ENCODE measurements at places on chromosomes 7 and 10.

DNA sequence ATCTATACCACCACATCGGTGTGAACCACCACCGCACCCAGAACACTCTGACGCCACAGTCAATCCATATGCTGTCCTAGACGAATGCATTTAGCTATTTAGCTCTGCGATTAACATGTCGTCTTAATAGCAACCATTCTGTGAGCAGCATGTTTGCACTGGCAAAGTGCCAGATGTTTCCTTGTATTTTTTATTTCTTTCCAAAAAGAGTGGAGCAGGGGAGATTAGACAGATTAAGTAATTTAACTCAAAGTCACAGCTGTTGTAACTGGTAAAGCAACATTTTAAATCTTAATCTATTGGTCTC is 57.0 kb upstream of the ARL4A start:
- DNase-seq = no peak

GRCh38 chr7:141381794-141382427 is 169.3 kb upstream of the AGK start:
- DNase-seq = no peak

DNA sequence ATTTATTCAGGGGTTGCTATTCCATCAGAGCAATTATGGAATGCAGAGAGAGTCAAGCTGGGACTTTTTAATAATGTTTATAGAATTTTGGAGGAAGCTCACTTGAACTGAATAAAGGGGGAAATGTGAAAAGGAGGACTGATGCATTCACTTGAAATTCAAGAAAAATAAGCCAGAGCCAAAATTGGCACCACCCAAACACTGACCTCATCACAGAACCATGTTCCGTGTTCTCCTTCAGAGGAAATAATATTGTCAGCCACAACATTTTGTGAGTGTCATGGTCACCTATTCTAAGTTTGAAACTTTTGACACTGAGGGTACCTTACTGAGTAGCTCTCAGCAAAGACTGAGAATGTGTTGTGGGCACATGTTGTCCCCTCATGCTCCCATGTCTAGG is 207.0 kb downstream of the ANK3 start:
- no peak for DNase-seq

DNA sequence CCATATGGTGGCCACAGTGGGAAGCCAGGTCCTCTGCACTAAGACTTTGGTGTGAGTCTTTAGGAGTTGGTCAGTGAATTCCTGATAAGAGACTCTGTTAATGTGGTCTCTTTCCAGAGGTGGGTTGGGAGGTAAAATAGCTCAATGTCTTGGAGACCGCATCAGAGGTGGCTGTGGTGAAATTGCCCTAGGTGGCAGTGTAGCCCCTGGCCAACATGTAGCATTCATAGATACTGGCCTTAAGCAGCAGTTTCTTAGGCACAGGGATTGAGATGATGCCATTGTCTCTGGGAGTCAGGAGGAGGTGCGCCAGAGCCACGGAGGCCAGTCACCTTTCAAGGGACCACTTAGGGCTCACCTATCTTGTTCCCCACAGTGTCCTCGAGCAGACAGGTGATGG is 202.8 kb downstream of the CREB5 start:
- DNase-seq = no peak

- no peak for DNase-seq
Observed at GRCh38 chr10:30762620-30763019, 133.1 kb upstream of the LYZL2 start.

- no peak for DNase-seq
Observed at GRCh38 chr7:138843632-138844580, 45.9 kb upstream of the ATP6V0A4 start.

DNA sequence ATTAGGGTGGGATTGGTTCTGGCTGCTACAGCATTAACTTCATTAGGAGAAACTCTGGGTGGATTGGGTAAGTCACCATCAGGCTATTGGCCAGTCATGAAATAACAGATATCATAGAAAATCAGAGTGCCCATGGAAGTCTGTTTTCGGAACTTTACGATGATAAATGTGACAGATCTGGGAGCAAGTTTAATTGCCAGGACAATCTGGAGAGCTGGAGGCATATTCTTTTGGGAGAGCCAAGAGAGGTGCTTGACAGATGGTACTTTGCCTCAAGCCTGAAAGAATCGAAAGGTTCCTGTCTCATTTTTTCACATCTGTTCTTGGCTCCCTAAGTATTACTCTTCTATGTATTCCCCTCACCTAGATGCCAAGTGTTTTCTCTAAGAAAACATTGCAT is 369.9 kb downstream of the CNTNAP2 start:
- DNase-seq = no peak

- no peak for DNase-seq
Observed at GRCh38 chr10:118499186-118499585, 96.3 kb downstream of the PRLHR start.

- DNase-seq = no peak
Observed at GRCh38 chr10:13644866-13645265, 58.1 kb downstream of the PRPF18 start.

DNA sequence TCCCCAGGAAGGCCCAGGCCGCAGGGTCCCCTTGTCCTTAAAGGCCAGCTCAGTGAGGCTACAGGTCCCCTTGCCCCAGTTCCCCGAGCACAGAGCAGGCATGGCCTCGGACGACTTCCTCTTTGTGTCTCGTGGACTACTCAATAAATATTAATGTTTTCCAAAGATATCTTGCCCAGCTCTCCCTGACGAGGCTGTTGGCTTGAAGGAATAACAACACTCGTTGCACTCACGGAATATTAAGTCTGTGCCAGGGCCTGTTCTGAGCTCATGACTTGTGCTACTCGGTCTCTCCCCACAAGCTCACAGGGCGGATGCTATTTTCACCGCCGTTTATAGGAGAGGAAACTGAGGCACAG is 68.2 kb downstream of the CUX1 start:
- DNase-seq = no peak

GRCh38 chr7:1087465-1087814 is 473 bp upstream of the GPER1 start:
- no peak for DNase-seq

DNA sequence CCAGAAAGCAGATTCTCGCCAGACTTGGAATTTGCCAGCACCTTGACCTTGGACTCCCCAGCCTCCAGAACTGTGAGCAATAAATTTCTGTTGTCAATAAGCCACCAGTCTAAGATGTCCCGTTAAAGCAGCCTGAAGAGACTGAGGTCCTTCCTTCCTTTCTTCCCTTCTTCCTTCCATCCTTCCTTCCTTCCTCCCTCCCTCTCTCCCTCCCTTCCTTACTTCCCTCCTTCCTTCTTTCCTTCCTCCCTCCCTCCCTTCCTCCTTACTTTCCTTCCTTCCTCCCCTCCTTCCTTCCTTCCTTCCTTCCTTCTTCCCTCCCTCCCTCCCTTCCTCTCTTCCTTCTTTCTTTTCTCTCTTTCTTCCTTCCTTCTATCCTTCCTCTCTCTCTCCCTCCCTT is 66.4 kb downstream of the NPTX2 start:
- no peak for DNase-seq

DNA sequence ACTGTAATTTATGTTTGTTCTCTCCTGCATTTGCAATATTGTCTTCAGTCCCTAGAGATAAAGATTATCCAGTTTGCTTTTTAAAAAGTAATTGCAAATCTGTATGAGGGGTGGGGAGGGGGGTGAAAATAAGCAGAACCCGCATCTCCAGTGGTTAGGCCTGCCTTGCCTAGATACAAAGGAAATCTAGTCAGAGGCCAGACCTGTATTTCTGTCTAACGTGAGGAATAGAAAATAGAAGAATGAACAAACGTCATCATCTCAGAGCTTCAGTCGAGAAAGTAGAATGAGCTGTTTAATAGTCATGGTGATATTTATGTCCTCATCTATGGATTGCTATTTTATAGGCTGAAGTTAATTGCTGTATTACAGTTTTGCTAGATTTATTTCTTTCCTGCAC is 284.2 kb downstream of the BICC1 start:
- no peak for DNase-seq

DNA sequence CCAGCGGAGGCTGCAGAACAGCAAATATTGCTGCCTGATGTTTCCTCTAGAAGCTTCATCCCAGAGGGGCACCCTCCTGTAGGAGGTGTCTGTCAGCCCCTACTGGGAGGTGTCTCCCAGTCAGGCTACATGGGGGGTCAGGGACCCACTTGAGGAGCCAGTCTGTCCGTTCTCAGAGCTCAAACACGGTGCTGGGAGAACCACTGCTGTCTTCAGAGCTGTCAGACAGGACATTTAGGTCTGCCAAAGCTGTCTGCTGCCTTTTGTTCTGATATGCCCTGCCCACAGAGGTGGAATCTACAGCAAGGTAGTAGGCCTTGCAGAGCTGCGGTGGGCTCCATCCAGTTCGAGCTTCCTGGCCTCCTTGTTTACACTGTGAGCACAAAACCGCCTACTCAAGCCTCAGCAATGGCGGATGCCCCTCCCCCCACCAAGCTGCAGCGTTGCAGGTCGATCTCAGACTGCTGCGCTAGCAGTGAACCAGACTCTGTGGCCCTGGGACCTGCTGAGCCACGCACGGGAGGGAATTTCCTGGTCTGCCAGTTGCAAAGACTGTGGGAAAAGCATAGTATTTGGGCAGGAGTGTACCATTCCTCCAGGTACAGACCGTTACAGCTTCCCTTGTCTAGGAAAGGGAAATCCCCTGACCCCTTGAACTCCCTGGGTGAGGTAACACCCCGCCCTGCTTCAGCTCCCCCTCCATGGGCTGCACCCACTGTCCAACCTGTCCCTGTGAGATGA is 17.7 kb upstream of the MINDY3 start:
- DNase-seq = no peak

DNA sequence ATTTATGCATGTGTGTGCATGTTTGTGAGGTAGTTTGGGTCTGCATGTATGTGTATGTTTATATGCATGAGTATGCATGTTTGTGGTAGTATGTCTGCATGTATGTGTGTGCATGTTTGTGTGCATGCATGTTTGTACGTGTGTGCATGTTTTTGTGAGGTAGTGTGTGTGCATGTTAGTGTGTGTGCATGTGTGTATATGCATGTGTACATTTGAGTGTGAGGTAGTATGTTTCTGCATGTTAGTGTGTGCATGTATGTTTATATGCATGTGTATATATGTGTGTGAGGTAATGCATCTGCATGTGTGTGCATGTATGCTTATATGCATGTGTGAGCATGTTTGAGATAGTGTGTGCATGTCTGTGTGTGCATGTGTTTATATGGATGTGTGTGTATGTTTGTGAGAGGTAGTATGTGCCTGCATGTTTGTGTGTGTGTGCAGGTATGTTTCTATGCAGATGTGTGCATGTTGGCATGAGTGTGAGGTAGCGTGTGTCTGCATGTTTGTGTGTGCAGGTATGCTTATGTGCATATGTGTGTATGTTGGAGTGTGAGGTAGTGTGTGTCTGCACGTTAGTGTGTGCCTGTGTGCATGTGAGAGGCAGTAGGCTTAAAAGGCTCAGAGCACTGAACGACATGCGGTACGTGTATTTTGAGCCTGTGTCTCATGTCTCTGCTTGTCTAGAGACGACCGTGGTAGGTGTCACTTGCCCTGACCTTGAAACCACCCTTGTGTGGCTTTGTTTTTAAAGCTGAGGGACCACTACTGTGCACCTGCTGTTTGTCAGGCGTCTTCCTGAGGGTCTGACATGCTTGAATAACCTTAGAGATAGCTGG is 43.7 kb downstream of the PFKP start:
- no peak for DNase-seq

DNA sequence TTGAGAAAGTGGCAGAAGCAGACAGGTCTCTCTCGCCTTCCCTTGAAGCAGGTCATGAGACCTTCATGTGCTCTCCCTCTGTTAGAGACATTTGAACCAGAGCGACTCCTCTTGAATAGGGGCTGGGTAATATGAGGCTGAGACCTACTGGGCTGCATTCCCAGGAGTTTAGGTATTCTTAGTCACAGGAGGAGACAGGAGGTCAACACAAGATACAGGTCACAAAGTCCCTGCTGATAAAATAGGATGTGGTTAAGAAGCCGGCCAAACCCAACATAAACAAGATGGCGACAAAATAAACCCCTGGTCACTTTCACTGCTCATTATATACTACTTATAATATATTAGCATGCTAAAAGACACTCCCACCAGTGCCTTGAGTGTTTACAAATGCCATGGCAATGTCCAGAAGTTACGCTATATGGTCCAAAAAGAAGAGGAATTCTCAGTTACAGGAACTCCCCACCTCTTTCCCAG is 43.5 kb upstream of the MSRB2 start:
- no peak for DNase-seq

DNA sequence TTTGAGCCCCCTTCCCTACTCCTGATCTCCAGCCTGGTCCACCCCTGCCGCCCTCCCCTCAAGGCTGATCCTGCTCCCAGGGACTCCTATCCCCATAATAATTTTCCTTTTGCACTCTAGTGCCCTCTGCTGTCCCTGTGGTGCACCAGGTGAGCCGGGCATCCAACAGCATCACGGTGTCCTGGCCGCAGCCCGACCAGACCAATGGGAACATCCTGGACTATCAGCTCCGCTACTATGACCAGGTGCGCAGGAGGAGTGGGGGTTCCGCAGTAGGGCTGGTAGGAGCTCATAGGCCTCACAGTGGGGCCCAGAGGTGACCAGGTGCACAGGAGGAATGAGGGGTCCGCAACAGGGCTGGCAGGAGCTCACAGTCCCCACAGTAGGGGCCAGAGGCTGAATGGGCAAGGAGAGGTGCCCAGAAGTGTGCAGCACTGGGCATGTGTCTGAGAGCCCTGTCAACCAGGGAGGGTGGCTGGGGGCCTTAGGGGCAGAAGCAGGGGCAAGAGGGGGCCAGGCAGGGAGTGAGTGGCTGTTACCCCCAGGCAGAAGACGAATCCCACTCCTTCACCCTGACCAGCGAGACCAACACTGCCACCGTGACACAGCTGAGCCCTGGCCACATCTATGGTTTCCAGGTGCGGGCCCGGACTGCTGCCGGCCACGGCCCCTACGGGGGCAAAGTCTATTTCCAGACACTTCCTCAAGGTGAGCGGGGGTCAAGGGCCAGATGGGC is 11.7 kb downstream of the EPHB6 start:
- no peak for DNase-seq

- DNase-seq = no peak
Observed at GRCh38 chr10:84179059-84179710, 5.6 kb downstream of the GPR15LG start.

DNA sequence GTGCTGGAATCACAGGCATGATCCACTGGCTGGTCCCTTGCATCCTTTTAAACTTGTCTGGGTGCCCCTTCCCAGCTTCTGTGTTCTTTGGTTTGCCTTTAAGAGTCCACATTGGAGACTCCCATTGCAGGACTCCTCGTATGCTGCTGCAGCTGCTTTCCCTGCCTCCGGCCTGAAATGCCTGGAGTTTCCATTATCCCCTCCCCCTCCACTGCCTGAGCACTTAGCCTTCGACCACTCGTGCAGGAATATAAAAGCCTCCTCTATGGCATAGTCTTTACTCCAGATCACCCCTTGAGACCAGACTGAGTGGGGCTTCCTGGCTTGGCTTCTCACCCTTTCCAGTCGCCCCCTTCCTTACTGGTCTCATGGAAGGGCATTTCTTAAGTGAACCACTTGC is 80.2 kb downstream of the RHOBTB1 start:
- DNase-seq = no peak

DNA sequence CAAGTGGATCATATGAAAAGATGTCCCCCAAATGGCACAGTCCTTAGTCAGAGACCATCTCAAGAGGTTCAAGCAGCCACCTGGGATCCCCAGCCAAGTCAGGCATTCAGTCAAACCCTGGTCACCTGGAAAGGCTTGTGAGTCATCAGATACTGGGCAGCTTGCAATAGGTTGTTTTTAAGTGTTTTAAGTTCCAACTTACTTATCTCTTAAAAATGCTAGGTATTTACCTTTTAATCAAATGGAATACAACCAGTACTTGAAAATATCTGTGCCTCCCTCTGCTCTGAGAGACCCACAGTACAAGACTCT is 262.2 kb downstream of the WDR11 start:
- no peak for DNase-seq

Measured in activated T-cell treated with anti-CD3 and anti-CD28 coated beads for 4 hours (primary cell).